ENCODE measurements at places on chromosomes 6 and 20. TPM values are rescaled to one million over a fixed set of nuclear protein-coding genes. Genes with fewer than 3 reads are reported as not detected.
A peak's percentile ranks its signal among the peaks of the same experiment; 100 is the strongest.

Gene TCF21
- total RNA-seq: 0.32 TPM

- H3K4me3 ChIP-seq: peak overlapping the region; percentile 78
- no peak for DNase-seq
- H3K36me3 ChIP-seq: peaks cover 25% of the 10 kb centered on the region
- H3K27ac ChIP-seq: peak overlapping the region; percentile 93
- no peaks in the 10 kb centered on the region for H3K27me3 ChIP-seq
- peaks cover 41% of the 10 kb centered on the region for H3K4me1 ChIP-seq
Observed at GRCh38 chr6:30885481-30885998, 1.2 kb downstream of the DDR1 start.

Gene TRIM31
- not detected for total RNA-seq

GRCh38 chr6:30349421-30350177 is 4.6 kb downstream of the RPP21 start:
- H3K27ac ChIP-seq: no peak overlapping the region
- DNase-seq: no peak
- H3K27me3 ChIP-seq: no peaks in the 10 kb centered on the region
- H3K4me3 ChIP-seq: no peak overlapping the region
- no peaks in the 10 kb centered on the region for H3K36me3 ChIP-seq

Gene MRAP2
- total RNA-seq: 0.16 TPM

Gene PRL
- not detected for total RNA-seq

Gene LCA5
- total RNA-seq: 0.91 TPM

- DNase-seq: no peak
- no peaks in the 10 kb centered on the region for H3K36me3 ChIP-seq
- no peaks in the 10 kb centered on the region for H3K27me3 ChIP-seq
Observed at GRCh38 chr20:4607287-4607713, 114.4 kb upstream of the PRND start.

- DNase-seq: peak; percentile 69
- no peaks in the 10 kb centered on the region for H3K36me3 ChIP-seq
- H3K27me3 ChIP-seq: no peaks in the 10 kb centered on the region
- peak overlapping the region; percentile 84 for H3K4me3 ChIP-seq
- H3K4me1 ChIP-seq: peaks cover 38% of the 10 kb centered on the region
Observed at GRCh38 chr6:293193-294174, 1.2 kb downstream of the DUSP22 start.

- no peak overlapping the region for H3K27ac ChIP-seq
- no peak for DNase-seq
- H3K4me3 ChIP-seq: no peak overlapping the region
Observed at GRCh38 chr20:63587776-63588591, 13.9 kb upstream of the HELZ2 start.

DNA sequence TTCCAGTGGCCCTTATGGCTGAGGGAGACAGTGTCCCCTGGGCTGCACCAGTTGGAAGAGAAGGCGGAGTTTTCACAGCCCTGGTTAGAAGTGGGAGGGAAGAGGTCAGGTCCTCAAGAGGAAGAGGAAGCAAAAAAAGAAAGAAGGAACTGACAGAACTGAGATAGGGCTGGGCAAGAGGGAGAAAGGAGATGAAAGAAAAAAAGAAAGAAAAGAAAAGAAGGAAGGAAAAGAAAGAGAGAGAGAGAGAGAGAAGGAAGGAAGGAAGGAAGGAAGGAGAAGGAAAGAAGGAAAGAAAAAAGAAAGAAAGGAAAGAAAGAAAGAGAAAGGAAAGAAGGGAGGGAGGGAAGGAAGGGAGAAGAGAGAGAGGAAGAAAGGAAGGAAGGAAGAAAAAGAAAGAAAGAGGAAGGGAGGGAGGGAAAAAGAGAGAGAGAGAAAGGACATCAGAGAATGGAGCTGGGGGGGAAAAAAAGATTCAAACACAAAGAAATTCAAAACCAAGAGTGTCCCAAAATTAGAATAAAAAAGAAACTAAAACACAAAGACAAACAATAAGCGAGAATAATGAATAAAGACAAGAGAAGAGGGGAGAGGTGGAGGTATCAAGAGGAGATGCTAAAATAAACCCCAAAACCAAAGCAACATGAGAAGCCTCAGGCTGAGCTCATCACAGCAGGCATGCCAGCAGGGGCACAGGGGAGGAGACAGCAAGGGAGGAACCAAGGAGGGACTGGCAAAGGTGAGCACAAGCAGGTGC is 5.3 kb upstream of the FUCA2 start:
- H3K27ac ChIP-seq: no peak overlapping the region
- H3K4me1 ChIP-seq: peaks cover 14% of the 10 kb centered on the region
- H3K4me3 ChIP-seq: no peak overlapping the region
- no peak for DNase-seq
- H3K27me3 ChIP-seq: no peaks in the 10 kb centered on the region
- H3K36me3 ChIP-seq: no peaks in the 10 kb centered on the region

- DNase-seq: no peak
- no peaks in the 10 kb centered on the region for H3K36me3 ChIP-seq
- H3K4me1 ChIP-seq: no peaks in the 10 kb centered on the region
- H3K27ac ChIP-seq: no peak overlapping the region
Observed at GRCh38 chr20:11936157-11936556, 18.5 kb downstream of the BTBD3 start.

- no peaks in the 10 kb centered on the region for H3K4me1 ChIP-seq
- H3K27me3 ChIP-seq: no peaks in the 10 kb centered on the region
- H3K36me3 ChIP-seq: no peaks in the 10 kb centered on the region
- no peak overlapping the region for H3K27ac ChIP-seq
Observed at GRCh38 chr6:10957414-10957886, 70.6 kb downstream of the SYCP2L start.

DNA sequence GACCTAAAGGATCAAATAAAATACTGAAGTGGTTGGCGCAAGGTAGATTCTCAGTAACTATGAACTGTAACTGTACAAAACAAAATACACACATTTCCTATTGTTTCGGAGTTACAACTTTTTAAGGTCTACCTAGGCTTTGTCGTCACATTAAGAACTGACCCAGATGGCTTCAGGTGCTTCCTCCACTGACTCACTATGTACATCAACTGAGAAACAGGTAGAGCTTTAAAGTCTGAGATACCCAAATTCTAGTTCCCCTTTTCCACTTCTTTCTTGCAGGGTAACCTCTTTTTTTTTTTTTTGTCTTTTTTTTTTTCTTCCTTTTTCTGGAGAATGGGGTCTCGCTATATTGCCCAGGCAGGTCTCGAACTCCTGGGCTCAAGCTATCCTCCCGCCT is 5.5 kb downstream of the SNRPB start:
- H3K27ac ChIP-seq: no peak overlapping the region
- H3K4me3 ChIP-seq: no peak overlapping the region
- no peaks in the 10 kb centered on the region for H3K27me3 ChIP-seq
- H3K4me1 ChIP-seq: peaks cover 18% of the 10 kb centered on the region

DNA sequence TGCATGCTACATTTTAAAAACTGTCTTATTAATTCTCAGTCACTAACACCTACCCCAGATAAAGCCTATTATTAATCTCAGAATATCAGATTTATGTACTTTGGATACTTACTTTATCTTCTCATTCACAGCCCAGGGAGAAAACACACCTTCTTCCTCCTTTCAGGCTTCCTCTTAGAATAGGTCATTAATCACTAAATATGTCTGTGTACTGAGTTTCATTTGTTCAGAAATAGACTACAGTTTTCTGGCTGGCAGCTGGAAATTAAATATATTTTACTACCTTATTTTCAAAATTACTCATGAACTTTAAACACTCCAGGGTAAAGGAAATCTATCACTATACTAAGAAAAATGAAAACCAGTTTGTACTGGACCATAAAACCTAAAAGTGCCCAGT is 147.7 kb upstream of the DST start:
- H3K27me3 ChIP-seq: no peaks in the 10 kb centered on the region
- H3K27ac ChIP-seq: peak overlapping the region; percentile 71
- no peak for DNase-seq
- H3K4me3 ChIP-seq: no peak overlapping the region
- H3K36me3 ChIP-seq: peaks cover 6% of the 10 kb centered on the region

Gene NECAB3
- total RNA-seq: 57.9 TPM

GRCh38 chr6:39416026-39416425 is 93.5 kb upstream of the KCNK16 start:
- no peak for DNase-seq

Gene LAMA4
- 13.6 TPM for total RNA-seq

- no peaks in the 10 kb centered on the region for H3K36me3 ChIP-seq
- H3K4me3 ChIP-seq: no peak overlapping the region
- H3K4me1 ChIP-seq: no peaks in the 10 kb centered on the region
- H3K27ac ChIP-seq: no peak overlapping the region
- no peaks in the 10 kb centered on the region for H3K27me3 ChIP-seq
- no peak for DNase-seq
Observed at GRCh38 chr20:61159957-61160686, 91.9 kb upstream of the CDH4 start.

- no peak overlapping the region for H3K4me3 ChIP-seq
- H3K4me1 ChIP-seq: no peaks in the 10 kb centered on the region
- H3K27ac ChIP-seq: no peak overlapping the region
- no peaks in the 10 kb centered on the region for H3K36me3 ChIP-seq
- no peak for DNase-seq
- no peaks in the 10 kb centered on the region for H3K27me3 ChIP-seq
Observed at GRCh38 chr6:22322103-22323030, 25.5 kb upstream of the PRL start.

DNA sequence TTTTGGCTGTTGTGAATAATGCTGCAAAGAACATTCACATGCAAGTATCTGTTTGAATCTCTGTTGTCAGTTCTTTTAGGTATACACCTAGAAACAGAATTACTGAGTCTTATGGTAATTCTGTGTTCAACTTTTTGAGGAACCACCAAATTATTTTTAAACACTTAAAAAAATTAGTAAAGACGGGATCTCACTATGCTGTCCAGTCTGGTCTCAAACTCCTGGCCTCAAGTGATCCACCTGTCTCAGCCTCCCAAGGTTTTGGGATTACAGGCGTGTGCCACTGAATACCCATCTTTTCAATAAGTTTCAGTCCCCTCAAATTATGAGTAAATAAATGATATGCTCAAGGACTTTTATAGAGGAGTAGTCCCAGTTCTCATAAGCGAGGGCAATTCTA is 17.5 kb downstream of the SPATS1 start:
- no peak overlapping the region for H3K27ac ChIP-seq
- H3K27me3 ChIP-seq: no peaks in the 10 kb centered on the region
- H3K4me3 ChIP-seq: no peak overlapping the region
- DNase-seq: no peak

Gene ABCF1
- total RNA-seq: 64.2 TPM

DNA sequence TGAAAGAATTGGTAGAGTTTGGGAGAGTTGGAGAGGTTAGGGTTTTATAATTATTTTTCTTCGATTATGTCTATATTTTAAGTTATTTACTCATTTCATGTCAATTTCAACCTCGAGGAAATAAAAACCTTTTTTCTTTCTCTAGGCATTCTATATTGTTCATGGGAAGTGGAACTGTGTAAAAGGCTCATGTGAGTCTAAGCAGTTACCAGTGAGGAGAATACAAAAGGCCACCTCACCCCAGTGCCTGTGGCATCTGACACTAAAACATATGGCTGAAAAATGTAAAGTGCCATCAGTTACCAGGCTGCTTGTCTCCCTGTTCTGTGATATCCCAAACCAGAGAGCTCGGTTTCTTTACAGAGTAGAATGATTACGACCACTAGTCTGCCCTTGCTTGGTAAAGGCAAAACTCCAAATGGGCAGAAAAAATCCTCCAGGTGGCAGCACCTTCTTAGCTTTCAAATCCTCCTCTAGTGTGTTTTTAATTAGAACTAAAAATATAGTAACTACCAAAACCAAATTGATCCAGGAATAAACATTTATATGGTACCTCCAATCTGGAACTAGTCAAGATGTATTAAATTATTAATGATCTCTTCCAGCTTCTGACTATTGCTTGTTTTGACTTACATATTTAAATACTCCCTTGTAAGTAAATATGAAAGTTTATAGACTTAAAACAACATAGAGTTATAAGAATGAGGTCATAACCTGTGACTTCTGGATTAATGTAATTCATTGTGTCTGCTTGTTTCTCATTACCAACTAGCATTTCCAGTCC is 122.6 kb upstream of the MCHR2 start:
- H3K27ac ChIP-seq: no peak overlapping the region
- H3K36me3 ChIP-seq: no peaks in the 10 kb centered on the region
- no peaks in the 10 kb centered on the region for H3K27me3 ChIP-seq
- H3K4me3 ChIP-seq: no peak overlapping the region
- DNase-seq: no peak

DNA sequence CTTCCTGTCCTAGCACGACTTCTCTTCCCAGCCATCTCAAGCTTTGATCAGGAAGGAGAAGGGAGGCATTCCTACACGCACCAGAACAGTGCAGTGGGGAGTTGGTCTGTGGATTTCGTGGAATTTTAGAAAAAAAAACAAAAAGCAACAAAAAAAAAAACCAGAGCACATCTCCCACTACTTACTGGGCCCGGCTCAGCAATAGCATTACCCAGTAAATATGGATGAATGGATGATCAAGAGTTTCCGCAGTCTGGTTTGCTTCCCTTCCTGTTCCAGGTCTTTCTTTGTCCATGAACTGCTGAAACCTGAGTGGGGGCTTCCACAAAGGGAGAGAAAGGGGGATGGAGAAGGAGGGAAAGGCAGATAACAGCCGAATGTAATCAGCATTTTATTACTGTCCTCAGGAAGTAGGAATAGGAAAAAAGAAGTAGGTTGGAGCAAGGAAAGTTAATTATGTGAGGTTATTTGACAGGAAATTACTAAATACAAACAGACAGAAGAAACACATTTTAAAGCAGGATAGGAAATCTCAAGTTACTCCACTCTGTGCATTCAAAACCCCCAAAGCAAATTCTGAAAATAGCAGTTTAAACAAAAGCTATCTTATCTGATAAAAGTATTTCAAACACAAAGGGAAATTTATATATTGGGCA is 349.0 kb downstream of the PRL start:
- H3K4me3 ChIP-seq: no peak overlapping the region
- peaks cover 1% of the 10 kb centered on the region for H3K4me1 ChIP-seq

DNA sequence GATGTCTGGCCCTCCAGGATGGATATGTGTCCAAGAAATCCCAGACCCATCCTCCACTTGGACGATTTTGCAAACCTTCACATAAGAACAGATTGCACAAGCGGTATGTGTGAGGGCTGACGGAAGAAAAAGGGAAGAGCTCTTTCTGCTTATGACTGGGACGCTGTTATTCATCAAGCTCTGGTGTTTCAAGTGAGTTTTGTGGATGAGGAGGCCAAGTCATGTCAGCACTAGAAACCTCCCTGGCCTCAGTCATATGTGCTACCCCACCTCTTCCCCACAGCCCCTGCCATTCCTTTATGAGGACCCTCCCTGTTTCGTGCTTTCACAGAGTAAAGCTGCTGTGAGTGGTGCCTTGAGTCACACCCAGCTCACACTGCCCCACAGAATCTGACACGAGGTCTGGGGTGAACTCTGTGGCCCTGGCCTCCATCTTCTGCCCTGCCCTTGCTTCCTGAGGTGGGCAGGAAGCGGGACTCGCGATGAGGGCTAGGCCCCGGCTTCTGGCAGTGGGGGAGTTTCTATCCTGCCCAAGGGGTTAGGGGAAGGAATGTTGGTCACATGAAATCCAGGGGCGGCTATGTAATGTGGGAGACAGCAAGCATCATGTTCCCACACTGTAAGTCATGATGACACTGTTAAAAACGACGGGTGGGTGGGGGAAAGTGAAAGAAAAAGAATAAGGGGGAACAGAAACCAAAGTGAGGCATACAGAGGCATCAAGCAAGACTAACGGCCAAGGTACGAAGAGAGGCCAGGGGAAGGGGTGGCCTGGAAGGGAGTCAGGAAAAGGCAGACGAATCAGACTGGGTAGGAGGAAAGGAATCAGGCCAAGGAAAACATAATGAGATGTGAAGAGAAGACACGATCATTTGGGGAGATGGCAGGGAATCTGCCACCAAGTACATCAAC is 78.1 kb downstream of the PRDM1 start:
- no peaks in the 10 kb centered on the region for H3K4me1 ChIP-seq
- H3K27me3 ChIP-seq: no peaks in the 10 kb centered on the region
- H3K4me3 ChIP-seq: no peak overlapping the region
- DNase-seq: no peak
- no peak overlapping the region for H3K27ac ChIP-seq
